ENCODE measurements at places on chromosomes 6 and 20.
A peak's percentile ranks its signal among the peaks of the same experiment; 100 is the strongest.

DNA sequence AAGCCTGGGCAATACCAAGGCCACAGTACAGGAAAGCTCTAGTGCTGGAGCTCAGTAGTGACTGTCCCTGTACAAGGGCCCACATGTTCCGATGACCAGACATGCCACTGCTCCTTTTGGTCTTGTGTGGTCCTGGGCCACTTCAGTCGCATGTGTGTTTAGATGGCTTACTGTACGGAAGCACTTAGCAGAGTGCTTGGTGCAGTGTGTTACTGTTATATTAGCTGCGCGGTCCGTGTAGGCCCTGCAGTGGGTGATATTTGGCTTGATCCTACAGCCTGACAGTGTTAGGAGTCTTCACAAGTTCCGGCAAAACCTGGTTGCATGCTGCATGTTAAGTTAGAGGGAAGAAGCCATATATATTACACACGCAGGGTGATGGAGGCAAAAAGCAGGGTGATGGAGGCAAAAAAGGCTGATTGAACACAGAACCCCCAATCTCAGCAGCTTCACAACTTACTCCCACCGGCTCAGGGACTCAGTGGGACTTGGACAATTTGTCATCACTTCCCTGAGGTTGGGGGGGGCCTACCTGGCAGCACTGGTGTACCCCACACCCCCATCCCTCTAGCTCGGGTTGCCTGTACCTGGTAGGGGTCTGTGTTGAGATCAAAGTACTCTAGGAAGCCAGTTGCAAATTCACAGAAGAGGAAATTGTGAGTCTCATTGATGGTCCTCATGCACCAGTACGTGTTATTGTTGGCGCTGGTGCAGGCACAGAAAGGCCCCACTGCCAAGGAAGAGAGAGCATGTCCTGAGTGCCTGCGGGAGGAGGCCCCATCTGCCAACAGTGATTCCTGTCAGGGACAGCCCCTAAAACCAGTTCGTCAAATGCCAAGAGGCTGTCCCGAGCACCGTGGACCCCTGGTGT, 122.6 kb downstream of the SULF2 start:
- DNase-seq, result no peak

- no peak for DNase-seq
These were observed 57.2 kb downstream of the SHLD1 start for GRCh38 chr20:5807431-5807830.

GRCh38 chr20:10812759-10813327, 139.0 kb upstream of the JAG1 start:
- no peak for DNase-seq

DNA sequence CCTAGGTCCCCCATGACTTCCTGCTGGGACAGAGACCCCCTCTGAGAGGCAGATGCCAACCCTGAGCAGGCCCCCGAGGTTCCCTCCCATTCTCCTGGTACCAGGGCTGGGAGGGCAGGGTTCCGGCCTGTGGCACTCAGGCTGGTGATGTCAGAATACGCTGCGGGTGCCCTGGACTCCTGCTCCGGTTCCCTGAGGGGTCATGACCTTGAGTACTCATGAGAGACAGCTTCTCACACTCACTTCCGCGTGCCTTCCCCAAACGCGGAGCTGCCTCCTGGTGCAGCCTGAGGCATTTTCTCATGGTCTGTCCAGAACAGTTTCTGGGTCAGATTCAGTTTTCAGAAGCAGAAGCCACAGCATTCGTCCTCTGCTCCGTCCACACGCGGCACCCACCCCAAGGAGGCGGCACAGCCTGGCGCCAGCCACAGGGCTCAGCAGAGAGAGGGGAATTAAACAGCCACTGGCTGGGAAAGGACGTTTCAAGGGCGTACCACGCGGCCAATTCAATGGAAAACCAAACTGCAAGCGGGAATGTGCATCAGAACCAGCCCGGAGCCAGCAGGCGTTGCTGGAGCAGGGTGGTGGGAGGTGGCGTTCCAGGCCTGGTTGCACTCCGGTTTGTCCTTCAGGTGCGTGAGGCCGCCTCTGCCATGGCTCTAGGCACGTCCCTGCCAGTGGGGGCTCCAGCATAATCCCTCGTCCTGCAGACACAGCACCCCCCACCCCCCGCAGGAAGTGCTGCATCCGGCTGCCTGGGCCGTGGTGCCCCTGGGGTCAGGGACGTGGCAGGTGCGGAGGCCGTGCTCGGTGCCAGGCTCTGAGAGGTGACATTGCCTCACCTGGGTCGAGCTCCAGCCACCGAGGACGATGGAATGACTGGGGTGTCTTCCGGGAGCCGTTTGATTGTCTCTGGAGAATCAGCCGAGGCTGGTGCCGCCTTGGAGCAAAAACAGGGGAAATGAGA, 58.3 kb upstream of the BHLHE23 start:
- DNase-seq, result no peak

GRCh38 chr20:1888796-1889463, 6.3 kb upstream of the SIRPA start:
- DNase-seq, result no peak

GRCh38 chr6:13664703-13665352, 46.8 kb downstream of the RANBP9 start:
- no peak for DNase-seq

DNA sequence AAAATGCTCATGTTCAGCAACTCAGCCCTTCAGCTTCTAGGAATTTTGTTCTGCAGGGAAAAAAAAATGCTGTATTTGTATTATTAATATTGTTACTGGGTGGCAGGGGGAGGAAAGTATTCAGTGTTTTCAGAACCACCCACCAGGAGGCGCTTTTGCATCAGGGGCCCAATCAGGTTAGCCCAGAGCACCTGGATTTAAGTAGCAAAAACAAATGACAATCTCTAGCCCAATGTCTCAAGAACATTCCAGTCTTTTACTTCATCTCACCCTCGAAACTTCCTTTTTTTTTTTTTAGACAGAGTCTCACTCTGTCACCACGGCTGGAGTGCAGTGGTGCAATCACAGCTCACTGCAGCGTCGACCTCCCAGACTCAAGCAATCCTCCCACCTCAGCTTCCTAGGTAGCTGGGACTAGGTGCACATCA, 635 bp upstream of the C20orf203 start:
- DNase-seq, result peak; percentile 61

DNA sequence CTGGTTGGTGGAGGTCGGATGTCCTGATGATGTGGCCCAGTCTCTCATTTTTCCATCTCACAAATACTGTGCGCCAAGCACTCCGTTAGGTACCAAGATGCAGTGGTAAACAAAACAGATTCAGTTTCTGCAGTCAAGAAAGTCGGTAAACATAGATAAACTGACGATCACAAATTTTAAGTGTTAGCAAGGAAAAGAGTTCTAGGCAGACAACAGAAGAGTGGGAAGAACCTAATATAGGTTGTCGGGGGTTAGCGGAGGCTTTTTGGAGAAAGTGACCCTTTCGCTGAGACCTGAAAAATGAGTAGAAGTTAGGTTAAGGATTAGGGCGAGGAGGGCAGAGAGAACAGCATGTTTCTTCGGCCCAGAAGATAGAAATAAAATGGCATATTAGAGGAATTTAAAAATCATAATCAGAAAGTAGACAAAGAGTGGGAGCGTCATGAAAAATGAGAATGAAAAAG, 514 bp downstream of the ORC3 start:
- DNase-seq, result no peak

DNA sequence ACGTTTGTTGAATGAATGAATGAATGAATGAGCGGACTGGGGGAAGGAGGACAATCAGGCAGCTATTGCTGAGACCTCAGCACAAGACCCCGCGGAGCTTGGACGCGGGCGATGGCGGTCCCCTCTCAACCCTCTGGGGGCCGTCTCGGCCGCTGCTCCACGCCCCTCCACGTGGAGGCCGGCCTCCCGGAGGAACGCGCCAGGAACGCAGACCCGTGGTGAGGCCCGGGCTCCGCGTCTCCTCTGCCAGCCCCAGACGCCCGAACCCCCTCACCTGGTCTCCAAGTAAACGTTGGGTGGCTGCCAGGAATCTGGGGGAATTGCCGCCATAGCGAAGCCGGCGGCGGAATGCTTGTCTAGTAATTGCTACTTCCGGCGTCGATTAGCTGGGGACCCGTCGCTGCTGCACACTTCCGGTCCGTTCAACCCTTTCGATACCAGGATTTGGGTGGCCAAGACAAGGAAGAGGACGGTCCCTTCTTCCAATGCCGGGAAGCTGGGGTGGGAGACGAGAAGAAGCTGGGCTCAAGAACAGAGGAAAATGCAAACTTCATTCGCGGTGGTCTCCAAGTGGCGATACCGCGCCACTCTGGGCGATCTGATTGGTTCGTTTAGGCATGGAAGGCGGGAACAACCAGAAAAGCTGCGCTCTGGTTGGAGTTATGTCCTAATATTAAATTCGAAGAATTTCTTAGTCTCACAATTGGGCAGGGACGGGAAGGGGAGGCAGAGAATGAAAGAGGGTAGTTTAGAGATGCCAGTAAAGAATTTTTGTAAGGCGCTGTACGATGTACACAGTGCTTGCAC, at the start of gene PPIL1:
Gene PPIL1 (minus strand): TSS at position 361 of the 807 bp plus-strand sequence. CDS start 31 bp downstream, at position 330.
- peak; percentile 62 for DNase-seq

DNA sequence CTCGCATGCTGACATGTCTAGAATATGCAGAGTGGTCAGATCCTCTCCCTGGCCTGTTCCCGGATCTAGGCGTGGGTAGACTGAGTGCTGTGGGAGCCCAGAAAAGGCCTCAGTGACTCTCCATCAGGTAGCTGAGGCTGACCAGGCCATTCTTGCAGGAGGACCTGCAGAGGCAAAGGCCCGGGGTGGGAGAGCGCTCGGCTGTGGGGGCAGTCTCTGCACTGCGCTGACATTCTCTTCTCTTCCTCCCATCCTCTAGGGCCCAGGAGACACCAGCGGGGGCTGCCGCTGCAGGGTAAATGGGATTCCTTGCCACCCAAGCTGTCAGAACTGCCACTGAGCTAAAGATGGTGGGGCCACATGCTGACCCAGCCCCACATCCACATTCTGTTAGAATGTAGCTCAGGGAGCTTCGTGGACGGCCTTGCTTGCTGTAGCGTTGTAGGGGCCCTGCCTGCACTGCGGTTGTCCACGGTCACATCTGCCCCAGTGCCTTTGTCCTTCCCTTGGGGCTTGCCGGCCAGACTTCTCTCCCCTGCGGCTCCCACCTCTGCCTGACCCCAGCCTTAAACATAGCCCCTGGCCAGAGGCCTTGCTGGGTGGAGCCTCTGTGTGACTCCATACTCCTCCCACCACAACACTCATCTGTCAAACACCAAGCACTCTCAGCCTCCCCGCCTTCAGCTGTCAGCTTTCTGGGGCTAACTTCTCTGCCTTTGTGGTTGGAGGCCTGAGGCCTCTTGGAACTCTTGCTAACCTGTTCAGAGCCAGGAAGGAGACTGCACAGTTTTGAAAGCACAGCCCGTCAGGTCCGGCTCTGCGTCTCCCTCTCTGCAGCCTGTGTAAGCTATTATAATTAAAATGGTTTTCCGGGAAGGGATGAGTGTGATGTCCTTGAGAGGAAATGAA, 22.2 kb downstream of the RBCK1 start:
- no peak for DNase-seq

- no peak for DNase-seq
These were observed 21.6 kb upstream of the CHRNA4 start for GRCh38 chr20:63382551-63383300.

DNA sequence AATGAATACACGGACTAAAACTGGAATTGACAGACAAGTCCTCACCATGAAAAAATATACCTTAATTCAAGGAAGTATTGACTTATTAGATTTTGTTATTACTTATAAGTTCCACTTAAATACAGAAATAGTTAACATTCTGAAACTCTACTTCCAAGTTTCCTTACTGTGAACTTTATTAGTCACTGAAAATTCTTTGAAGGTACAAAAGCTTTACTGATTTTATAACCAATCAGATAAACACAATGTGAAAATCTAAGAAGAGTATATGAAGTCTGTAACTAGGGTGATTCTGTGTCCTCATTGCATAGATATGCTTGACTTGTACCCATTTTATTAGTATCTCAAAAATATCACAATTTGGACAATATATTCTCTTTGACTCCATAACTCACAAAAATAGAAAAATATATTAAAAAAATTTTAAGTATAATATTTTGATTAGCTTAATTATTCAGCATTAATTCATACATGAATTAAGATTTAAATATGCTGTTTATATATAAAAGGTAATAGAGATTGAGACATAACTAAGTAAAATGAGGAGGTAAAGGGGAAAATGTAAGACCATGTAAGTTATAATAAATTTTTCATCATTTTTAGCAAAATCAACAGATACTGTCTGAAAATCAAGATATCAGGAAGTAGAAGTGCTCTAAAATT, 6.6 kb downstream of the NAPB start:
- no peak for DNase-seq

DNA sequence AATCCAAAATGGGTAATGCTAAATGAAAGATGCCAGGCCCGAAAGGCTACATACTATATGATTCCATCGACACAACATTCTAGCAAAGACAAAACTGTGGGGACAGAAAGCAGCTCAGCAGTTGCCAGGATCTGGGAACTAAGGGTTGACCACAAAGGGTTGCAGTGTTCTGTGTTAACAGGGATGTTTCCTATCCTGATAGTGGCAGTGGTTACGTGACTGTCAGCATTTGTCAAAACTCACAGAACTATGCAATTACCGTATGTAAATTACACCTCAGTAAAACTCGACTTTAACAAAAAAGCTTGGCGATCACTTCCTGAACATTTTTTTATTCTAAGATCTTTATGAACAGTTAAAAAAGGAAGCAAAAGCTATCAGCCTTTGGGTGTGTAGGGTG, 83.9 kb downstream of the BANF2 start:
- no peak for DNase-seq

GRCh38 chr6:14476793-14477531, 359.4 kb downstream of the CD83 start:
- DNase-seq, result no peak

GRCh38 chr6:91412532-91412931, 825.7 kb upstream of the MAP3K7 start:
- DNase-seq, result no peak

DNA sequence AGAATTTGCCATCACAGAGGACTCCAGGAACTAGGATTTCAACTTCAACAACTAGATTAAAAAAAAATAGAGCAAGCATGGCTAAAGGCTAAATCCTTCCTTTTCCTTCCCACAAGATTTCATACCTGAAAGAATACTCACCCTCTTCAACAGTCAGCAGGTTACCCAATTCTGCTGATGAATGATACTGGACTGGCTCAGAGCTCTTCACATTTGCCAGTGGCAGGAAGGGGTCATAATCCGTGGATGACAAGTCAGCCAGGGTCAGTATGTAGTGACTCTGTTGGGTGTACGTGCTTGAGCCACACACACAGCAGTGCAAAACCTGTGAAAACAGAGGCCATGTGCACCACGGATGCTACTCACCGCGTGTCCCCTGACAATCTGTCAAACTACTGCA, 152.9 kb downstream of the INSM1 start:
- DNase-seq, result no peak

GRCh38 chr6:19838442-19839236, 1.5 kb downstream of the ID4 start:
- no peak for DNase-seq

- DNase-seq, result peak; percentile 57
These were observed 1.1 kb downstream of the NFATC2 start for GRCh38 chr20:51541189-51542032.

- no peak for DNase-seq
These were observed 244.4 kb downstream of the SAMD5 start for GRCh38 chr6:147752689-147753403.

DNA sequence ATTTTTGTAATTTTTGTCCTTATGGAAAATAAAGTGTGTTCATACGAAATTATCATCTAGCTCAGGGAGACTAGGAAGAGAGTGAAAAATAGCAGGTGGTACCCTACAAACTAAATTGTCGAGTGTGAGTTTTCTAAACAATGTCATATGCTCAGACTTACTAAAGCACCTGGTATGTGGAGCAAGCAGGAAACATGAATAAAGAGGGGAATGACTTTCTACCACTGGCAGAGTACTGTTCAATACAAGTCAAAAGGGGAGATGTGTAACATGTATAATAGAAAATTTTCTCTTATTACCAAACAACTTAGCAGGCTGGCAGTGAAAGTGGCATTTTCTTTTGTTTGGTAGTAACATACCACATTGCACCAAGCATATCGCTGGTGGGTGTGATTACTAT, 36.1 kb downstream of the CTNNBL1 start:
- no peak for DNase-seq
